A549 treated with DMSO at 1 μM for 4 hours (cell line): ENCODE measurements at places on chromosomes 5 and 9. TPM values are rescaled to one million over a fixed set of nuclear protein-coding genes. Genes with fewer than 3 reads are reported as not detected.

MAN1B1 gene
- 44.5 to 52.7 TPM (median 47.9 TPM) in 5 replicates for total RNA-seq

SEMA5A gene
- total RNA-seq: not detected in 5 replicates

SPAG8 gene
- 0.24 to 0.70 TPM (median 0.46 TPM) in 4 of 5 replicates, not detected in the other for total RNA-seq

SYK gene
- total RNA-seq: 0.01 to 0.09 TPM (median 0.09 TPM) in 3 of 5 replicates, not detected in the others

MEIKIN gene
- not detected in 5 replicates for total RNA-seq

NEURL1B gene
- 2.2 to 3.4 TPM (median 2.8 TPM) in 5 replicates for total RNA-seq

ARHGEF39 gene
- total RNA-seq: 11.9 to 21.4 TPM (median 19.4 TPM) in 5 replicates

PHF24 gene
- 0.07 to 0.18 TPM (median 0.17 TPM) in 5 replicates for total RNA-seq

HACD4 gene
- 1.0 to 1.6 TPM (median 1.1 TPM) in 5 replicates for total RNA-seq

ARID3C gene
- 0.10 to 0.28 TPM (median 0.22 TPM) in 5 replicates for total RNA-seq

SPEF2 gene
- 1.3 to 3.0 TPM (median 2.3 TPM) in 5 replicates for total RNA-seq

FBP2 gene
- total RNA-seq: not detected in 5 replicates

LCN2 gene
- 2.2 to 6.1 TPM (median 3.3 TPM) in 5 replicates for total RNA-seq

MTMR12 gene
- 14.4 to 18.8 TPM (median 17.6 TPM) in 5 replicates for total RNA-seq

FBXW11 gene
- 35.7 to 46.8 TPM (median 41.4 TPM) in 5 replicates for total RNA-seq

PCDHGB7 gene
- 0.06 to 0.08 TPM (median 0.06 TPM) in 4 of 5 replicates, not detected in the other for total RNA-seq

ENTPD2 gene
- total RNA-seq: 0.67 to 0.95 TPM (median 0.82 TPM) in 5 replicates

CBY3 gene
- not detected in 5 replicates for total RNA-seq

CYSRT1 gene
- 3.2 to 4.2 TPM (median 3.6 TPM) in 5 replicates for total RNA-seq

TTLL11 gene
- total RNA-seq: 3.1 to 4.9 TPM (median 3.9 TPM) in 5 replicates

SPINK1 gene
- total RNA-seq: 0.37 to 1.4 TPM (median 0.92 TPM) in 5 replicates

OR1J2 gene
- total RNA-seq: 0.10 TPM in 1 of 5 replicates, not detected in the others

SPINK5 gene
- not detected in 5 replicates for total RNA-seq

IL7R gene
- total RNA-seq: 0.36 to 1.0 TPM (median 0.70 TPM) in 5 replicates

FOXD4L5 gene
- total RNA-seq: 0.06 to 0.10 TPM in 2 of 5 replicates, not detected in the others

PCDHB7 gene
- not detected in 5 replicates for total RNA-seq

OTULINL gene
- total RNA-seq: 4.4 to 6.1 TPM (median 5.6 TPM) in 5 replicates

IL3 gene
- not detected in 5 replicates for total RNA-seq

ANKRD55 gene
- 0.05 TPM in 1 of 5 replicates, not detected in the others for total RNA-seq

TAF1L gene
- total RNA-seq: 0.02 TPM in 1 of 5 replicates, not detected in the others

VLDLR gene
- total RNA-seq: 20.2 to 24.2 TPM (median 22.3 TPM) in 5 replicates

TXNDC8 gene
- not detected in 5 replicates for total RNA-seq

SDHA gene
- total RNA-seq: 100 to 123 TPM (median 117 TPM) in 5 replicates

LECT2 gene
- total RNA-seq: not detected in 5 replicates

GNG10 gene
- total RNA-seq: 58.2 to 72.1 TPM (median 63.6 TPM) in 5 replicates

RFESD gene
- 2.6 to 3.5 TPM (median 3.2 TPM) in 5 replicates for total RNA-seq

SKP2 gene
- 19.7 to 25.2 TPM (median 24.3 TPM) in 5 replicates for total RNA-seq
